Left forelimb (tissue), 1 donor: ENCODE measurements at places on chromosomes 6 and 20.

DNA sequence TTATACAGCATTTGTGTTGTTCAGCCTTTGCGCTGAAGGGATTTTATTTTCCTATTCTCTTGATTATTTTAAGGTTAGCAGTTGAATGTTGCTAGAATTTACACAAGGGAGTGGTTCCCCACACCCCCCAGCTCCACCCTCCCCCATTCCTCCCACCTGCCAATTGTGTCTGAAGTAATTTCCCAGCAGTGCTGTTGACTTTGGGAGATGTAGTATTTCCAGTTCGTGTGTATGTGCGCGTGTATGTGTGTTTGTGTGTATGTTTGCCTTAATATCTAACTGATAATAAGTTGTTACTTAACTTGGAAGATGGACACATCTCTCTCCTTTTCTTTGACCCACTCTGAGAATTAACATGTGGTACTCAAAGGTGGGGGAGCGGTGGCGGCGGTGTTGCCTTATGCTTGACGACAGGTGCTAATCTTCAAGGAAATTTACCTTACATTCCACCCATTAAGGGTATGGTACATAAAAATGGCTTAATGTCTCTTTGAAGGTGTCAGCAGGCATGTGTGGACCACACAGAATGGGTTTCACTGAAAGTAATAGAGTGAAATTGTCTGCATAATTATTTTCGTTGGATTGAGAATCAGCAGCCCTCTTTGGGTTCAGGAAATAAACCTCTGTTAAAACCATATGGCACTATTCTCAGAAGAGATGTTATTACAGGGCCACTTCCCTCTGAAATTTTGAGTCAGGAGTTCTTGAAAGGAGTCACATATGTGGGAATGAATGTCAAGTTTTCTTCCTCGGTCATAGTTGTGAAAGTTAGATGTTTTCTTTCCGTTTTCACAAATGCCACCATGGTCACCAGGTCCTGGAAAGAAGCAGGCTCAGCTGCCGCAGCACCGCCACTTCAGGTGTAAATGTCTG lies 95.6 kb upstream of the SUPT3H start:
- DNase-seq: no peak

DNA sequence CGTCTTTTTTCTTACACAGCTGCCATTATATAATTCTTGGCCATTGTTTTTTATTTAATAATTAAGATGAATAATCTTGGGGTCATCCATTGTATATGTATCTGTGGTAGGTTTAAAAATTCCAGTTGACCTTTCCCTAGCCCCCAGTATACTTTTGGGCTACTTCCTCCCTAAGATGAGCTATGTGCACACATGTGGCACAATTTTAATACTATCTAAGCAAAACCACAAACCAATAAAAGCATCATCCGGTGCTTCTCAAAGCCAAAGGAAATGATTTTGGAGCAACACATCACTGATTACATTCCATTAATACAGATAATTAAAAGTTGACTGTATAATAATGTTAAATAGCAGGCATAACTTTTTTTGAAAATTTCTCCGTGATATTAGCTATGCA lies 161.2 kb downstream of the ATXN1 start:
- no peak for DNase-seq

GRCh38 chr6:44304282-44305199 lies 8.6 kb downstream of the AARS2 start:
- DNase-seq: no peak

- no peak for DNase-seq
Observed at GRCh38 chr6:44564906-44565524, 177.5 kb downstream of the CDC5L start.

DNA sequence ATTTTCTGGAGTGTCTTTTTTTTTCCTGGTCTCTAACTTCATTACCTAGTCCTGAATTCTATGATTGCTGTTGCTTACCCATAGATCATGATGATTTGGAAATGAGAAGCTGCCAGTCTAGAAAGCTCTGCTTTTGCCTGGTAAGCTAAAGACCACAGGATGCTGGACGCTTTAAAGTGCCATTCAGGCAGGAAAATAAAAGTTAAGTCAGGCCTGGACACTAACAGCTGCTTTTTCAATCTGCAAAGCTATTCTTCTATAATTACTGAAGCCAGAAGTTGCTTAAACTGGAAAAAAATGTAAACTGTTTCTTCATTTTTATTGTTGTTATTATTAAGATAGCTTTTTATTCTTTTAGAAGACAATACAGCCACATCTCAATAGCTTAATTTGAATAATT lies 129.8 kb upstream of the SPACA1 start:
- no peak for DNase-seq

DNA sequence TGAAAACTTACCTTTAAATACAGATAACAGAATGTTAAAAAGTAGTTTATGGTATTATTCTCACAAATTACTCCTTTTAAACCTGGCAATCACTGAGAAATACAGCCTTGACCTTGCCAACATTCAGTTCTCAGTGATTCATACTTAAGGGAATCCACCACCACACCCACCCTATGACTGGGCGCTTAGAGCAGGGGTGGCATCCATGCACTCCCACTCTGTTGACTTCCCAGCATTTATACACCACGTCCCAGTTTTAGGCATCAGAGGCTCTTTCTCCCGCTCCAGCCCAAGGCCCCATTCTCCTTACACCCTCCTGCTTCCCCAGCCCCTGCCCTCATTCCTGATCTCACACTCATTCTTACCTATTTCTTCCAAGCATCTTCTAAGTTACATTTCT lies 16.3 kb downstream of the TRAF3IP2 start:
- DNase-seq: no peak

DNA sequence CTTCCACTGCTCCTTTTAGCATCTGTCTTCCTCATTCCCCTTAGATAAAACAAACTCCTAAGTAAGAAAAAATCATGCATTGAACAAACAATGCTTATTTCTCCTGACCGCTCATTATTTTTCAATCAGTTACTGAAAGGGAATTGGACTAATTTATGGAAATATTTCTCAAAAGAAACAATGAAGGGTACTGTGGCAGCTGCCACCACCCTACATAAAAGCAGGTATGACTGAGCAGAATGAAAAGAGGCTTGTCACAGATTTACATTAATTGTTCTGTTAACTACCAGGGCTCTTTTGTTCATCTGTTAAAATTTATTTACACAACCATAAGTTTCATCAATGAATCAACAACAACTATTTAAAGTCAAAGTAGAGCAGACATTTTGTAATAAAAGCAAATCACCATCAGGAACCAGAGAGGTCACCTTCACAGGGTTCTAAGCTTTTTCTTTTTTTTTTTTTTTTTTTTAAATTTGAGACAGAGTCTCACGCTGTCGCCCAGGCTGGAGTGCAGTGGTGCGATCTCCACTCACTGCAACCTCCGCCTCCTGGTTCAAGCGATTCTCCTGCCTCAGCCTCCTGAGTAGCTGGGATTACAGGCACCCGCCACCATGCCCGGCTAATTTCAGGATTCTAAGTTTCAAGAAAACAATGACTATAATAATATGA lies 204.0 kb downstream of the PTPRK start:
- no peak for DNase-seq

DNA sequence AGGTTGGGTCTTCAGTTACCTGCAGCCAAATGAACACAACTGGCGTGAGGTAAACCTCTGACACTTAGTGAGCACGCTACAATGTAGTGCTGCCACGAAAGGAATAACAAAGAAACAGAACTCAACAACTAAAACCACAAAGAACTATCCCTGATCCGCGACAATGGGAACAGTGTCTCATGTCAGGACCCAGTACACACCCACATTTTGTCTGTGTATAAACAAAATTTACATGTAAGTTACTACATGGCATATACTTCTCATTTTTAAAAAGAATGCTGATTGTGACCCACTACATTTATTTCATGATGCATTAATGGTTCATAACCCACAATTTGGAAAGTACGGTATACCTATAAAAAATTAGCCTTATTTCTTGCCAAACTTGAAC lies 14.1 kb downstream of the FKBP1A start:
- DNase-seq: no peak

DNA sequence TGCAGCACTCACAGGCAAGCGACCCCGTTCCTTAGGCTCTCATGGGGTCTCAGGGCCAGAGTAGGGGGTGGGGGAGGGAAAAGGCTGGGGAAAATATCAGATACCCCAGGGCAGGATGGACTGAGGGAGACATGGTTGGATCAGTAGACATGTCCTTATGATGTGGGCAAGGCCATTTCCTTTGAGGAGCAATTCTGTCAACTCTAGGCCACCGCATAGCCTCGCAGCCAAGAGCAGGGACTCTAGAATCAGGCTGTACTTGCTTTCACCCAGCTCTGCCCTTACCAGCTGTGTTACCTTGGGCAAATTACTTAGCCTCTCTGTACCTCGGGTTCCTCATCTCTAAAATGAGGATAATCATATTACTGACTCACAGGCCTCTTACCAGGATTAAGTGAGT lies 2.2 kb upstream of the MAPK13 start:
- no peak for DNase-seq

GRCh38 chr6:45566882-45567281 lies 189.1 kb upstream of the SUPT3H start:
- DNase-seq: no peak

GRCh38 chr20:16488086-16488485 lies 85.2 kb downstream of the KIF16B start:
- no peak for DNase-seq

GRCh38 chr20:39453890-39454289 lies 491.7 kb downstream of the DHX35 start:
- DNase-seq: no peak

- DNase-seq: no peak
Observed at GRCh38 chr6:85468326-85468725, 18.4 kb downstream of the NT5E start.

DNA sequence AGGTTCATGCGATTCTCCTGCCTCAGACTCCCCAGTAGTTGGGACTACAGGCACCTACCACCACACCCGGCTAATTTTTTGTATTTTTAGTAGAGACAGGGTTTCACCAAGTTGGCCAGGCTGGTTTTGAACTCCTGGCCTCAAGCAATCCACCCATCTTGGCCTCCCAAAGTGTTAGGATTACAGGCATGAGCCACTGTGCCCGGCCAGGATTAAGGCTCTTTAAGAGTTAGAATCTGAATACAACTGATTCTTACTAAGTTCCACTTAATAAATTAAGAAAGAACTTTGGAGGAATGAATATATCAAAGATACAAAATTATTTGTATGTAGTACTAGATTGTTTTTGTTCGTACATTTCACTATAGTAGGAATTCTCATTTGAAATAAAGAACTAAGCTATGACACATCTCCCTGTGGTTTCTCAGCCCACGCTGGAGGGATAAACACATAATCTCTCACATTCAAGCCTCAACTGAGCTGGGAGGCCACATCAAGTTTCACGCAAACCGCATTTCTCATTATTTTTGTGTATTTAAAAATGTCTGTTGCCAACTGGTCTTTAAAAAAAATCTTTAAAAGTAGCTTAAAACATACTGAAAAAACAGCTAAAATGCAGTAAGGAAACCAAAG lies 34.2 kb downstream of the DTNBP1 start:
- DNase-seq: no peak

GRCh38 chr6:79111549-79111948 lies 33.5 kb upstream of the PHIP start:
- DNase-seq: no peak

DNA sequence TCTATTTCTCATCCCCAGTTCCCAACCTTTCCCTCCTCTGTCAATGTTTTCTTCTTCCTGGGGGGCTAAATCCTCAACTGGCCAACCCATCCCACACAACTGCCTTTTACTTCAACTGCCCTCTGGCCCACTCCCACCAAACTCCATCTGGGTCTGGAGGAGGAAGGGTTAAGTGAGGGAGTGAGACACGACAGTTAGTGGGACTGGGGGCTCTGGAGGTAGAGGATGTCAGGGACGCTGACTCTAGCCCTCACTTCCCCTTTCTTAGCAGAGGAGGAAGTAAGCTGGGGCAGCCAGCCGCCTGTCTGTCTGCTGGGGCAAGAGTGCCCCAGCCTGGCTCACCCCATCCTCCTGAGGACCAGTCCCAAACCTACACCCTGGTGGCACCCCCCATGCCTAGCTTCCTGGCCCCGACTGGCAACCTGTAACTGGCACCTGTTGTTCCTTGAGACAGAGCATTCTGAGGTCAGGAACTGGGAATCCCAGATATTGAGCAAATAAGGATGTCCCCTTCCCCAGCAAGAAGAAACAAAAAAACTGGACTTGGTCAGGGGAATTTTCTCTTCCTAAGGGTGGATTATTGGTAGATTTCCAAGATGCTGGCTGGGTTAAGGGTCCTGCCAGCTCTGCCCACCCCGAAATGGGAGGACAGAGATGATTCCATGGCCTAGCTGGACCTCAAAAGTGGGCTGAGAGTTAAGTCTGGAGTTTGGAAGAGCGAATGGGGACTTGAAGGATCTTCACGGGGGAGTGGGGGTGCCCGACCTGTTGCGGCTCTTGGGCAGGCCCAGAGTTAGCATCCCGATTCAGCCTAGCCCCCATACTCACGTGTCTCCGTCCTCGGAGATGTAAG lies 971 bp downstream of the NFKBIE start:
- DNase-seq: no peak

DNA sequence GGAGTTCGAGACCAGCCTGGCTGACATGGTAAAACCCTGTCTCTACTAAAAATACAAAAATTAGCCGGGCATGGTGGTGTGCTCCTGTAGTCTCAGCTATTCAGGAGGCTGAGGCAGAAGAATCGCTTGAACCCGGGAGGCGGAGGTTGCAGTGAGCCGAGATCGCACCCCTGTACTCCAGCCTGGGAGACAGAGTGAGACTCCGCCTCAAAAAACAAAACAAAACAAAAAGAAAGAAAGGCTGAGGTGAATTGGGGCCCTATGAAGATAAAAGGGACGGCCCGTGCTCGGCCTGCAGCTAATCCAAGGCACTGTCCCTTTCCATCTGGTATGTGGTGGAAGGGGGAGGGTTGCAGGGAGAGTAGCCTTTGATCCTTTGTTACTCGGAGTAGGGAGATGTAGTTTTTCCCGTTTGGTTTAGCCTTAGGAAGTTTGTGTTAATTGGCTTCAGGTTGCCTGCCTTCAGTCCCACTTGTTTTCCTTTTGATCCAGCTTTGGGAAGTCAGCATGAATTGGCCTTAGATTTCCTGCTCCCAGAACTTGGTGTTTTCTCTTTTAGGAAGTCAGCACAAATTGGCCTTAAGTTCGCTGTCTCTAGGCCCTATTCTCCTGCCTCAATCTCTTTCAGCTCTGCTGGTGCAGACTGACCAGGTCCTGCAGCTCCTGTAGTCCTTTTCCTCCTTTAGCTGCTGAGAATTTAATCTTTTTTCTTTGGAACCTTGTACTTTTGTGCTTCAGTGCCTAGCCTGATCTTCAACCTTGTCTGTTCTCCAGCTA lies 36.1 kb upstream of the PAQR8 start:
- DNase-seq: no peak

GRCh38 chr6:155778336-155778735 lies 322.7 kb upstream of the NOX3 start:
- DNase-seq: no peak

DNA sequence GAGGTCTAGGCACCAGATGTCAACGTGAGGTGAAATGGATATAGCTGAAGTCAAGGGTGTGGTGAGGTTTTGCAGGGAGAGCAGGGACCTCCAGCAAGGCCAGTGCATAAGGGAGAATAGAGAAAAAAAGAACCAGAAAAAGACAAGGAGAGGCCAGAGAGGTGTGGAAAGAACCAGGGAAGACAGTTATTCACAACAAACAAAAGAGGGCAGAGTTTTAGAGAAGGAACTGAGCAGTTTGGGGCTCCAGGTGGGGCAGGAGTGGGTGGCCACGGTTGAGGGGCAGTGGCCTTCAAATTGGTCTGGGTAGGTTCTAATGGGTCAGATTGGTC lies 11.6 kb upstream of the NQO2 start:
- no peak for DNase-seq

GRCh38 chr20:53826597-53827291 lies 233.1 kb upstream of the ZNF217 start:
- no peak for DNase-seq

GRCh38 chr6:21634582-21634981 lies 41.0 kb downstream of the SOX4 start:
- DNase-seq: no peak

GRCh38 chr6:154487367-154488247 lies 22.9 kb downstream of the CNKSR3 start:
- DNase-seq: no peak
